ENCODE measurements at places on chromosomes 2 and 18.

GRCh38 chr2:46441838-46442712 lies 37.3 kb upstream of the TMEM247 start:
- no peak for DNase-seq

GRCh38 chr2:96095116-96095636 lies 21.2 kb downstream of the ADRA2B start:
- DNase-seq: no peak

GRCh38 chr2:208594642-208595385 lies 188.2 kb downstream of the PTH2R start:
- DNase-seq: no peak

- no peak for DNase-seq
Observed at GRCh38 chr2:112603731-112604130, 19.3 kb downstream of the CHCHD5 start.

DNA sequence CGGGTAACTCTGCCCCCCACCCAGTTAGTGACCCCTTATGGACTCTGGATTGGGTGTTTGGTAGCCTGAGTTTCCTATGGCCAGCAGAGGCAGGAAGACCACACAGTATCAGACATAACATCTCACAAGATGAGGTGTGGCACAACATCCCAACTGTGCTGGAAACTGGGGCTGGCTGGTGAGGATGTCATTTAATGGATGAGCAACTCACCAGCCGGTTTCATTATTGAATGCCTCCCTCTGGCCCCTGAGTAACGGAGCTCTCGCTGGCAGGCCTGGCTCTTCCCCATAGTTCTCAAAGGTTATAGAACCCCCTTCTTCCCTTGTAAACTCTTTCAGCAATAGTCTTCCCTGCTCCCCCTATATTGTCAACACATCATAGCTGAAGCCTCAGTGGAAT lies 195.0 kb downstream of the BCL11A start:
- DNase-seq: no peak

GRCh38 chr2:169713331-169713730 lies 19.1 kb downstream of the PHOSPHO2 start:
- DNase-seq: no peak

DNA sequence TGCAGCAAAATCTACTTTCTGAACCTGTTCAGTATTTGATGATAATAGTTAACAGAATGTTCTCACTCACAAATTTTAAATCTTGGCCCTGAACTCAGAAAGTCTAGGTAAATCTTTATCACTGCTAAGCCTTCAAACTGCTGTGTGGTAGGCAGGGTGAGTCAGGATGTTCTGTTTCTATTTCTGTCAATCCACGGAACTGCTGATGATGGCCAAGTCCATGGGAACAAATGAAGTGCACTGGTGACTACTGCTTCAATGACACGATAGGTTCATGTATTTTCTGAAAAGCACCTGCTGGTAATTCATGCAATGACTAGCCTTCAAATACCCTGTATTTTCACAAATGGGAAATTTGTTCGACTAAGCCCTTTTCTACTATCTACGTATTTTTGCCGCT lies 14.2 kb downstream of the NIFK start:
- DNase-seq: no peak

GRCh38 chr2:24558781-24559472 lies 67.9 kb downstream of the NCOA1 start:
- no peak for DNase-seq

- DNase-seq: no peak
Observed at GRCh38 chr2:121902171-121902591, 146.7 kb downstream of the TSN start.

- DNase-seq: no peak
Observed at GRCh38 chr2:27571681-27572080, 11.2 kb upstream of the ZNF512 start.

DNA sequence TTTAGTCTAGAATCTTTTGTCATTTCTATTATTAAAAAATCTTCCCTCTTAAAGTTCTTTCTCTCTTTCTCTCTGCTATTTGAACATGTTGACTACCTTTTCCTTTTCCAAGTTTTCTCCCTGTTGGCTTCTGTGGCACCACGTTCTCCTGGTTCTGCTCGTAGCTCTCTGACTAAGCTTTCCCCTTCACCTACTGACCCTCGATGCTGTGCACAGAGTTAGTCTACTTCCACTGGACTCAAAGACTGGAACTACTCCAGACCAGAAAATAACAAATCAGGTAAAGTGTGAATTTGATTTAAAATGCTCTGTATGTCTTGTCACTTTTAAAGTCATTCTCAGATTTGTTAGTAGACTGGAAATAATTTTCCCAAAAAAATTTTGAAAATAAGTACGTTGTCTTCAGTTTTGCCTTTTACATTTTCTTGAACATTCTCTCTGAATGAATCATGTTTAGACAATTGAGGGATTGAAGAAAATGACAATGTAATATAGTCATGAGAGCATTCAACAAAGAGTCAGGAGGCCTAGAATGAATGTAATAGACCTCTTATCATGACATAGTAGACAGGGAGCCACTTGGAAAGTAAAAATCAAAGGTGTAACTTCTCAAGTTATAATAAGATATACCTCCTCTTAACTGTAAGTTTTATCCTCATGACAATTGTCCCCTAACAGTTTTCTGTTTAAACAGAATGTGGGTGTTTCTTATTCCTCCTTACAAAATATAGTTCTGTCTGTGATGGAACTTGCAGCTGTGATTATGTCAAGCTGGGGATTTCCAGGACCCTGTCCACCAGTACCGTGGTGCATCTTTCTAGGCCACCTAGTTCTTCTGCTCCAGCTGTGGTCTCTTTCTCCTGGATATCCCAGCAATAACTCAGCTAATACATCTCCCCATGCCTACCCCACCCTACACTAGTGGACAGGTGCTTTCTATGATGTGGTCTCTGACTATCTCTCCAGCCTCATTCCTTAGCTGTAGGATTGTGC lies 25.5 kb downstream of the ITPRID2 start:
- DNase-seq: no peak

DNA sequence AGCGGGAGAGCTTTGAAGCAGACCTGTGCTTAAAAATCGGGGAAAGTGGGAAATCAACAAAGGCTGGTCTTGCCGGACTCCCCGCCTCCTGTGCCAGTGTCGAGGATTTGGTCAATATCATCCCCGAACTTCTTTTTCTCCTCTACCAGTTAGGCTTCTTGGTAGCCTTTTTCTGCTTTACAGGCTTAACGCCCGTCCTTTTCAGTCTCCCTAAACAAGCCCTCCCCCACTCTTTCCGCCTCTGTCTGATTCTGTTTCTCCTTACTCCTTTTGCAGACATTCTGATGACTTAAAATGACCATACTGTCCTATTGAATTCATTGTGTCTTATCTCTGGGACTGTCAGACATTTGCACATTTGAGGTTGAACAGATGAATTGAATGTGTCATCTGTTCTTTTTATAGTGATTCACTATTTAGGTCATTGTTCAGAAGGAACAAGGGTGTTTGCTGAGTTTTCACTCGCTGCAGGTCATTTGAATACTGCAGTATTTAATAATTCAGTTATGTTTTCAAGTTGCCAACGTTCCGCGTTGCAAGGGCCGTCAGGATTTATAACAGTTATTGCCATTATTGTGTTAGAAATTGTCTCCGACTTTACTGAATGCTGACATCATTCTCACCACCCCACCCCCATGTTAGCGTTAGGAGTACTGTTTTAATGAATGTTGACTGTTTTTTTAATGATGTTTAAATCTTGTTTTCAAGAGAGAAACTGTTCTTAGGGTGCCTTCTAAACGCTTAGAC lies 1.1 kb downstream of the ITGAV start:
- DNase-seq: no peak

DNA sequence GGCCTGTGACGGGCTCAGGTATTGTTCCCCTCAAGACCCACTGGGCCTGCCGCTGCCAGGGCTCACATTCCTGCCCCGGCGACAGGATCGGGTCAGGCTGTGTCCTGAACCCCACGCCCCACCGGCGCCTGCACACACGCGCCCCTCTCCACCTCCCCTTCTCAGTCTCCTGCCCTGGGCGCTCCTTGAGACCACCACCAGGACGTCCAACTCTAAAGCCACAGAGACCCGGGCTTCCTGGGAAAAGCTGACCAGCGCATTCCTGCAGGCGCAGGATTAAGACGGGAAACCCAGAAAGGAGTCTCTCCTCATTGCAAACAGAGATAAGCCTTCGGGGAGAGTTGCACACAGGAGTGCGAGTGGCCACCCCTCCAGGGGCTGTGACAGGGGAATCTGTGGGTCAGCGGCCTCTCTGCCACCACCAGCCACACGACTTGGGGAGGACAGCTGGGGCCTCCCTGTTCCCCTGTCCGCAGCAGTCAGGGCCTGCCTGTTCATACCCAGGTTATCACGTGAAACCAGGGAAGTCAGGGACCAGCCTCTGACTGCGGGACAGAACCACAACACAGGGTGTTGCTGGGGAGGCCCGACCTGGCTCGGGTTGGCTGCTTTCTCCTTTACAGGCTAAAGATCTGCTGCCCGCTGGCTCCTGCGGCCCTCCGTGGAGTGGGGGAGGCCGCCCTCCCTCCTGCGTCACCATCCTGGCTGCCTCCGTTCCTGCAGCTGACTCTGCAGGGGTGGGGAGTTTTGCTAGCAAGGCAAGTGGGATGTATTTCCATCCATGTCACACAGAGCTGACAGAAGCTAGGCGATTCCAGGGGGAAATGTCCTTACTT lies 88.8 kb downstream of the ZCCHC2 start:
- no peak for DNase-seq
